HCT116 (cell line): ENCODE measurements at places on chromosomes 2 and 18.

- no peak for DNase-seq
- H3K27ac ChIP-seq: no peak overlapping the region
- H3K4me3 ChIP-seq: no peak overlapping the region
- no peaks in the 10 kb centered on the region for H3K27me3 ChIP-seq
- H3K36me3 ChIP-seq: no peaks in the 10 kb centered on the region
Observed at GRCh38 chr2:179596018-179596417, 265.4 kb downstream of the ZNF385B start.

DNA sequence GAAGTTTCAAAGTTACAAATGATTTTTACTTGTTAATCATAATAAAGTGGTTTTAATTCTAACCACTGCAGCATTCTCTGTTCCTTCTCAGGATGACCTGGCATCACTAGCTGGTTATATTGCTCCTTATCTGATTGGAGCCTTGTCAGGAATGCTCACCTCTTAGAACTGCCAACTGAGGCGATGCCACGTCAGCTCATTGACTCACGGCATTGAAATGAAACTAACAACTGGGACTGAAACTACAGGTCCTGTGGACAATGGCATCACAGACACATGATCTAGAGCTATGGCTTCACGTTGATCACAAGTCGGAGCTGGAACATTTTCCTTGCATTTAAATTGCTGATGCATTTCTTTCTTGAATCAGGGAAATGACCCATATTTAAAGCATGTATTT lies 54.9 kb upstream of the MAP2 start:
- peak overlapping the region; percentile 31; the same call in 1 of the 2 replicates for H3K27ac ChIP-seq
- no peaks in the 10 kb centered on the region for H3K36me3 ChIP-seq
- DNase-seq: peak; percentile 97

DNA sequence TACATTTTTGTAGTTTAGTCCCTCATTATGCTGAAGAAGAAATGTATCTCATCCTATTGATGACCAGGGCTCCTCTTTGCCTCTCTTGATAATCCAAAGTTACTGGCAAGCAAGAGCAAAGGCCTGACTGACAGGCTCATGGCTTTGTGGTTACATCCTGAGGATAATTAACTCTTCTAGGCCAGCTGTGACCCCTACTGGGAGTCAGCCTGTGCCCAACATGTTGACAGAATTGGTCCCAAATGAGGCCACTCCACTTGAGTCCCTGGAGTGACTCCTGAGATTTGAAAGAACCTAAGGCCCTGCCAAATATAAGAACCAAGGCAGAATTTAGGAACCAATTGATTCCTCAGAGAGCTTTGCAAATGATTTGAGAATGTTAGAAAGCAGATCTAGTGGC lies 973.8 kb upstream of the CELF4 start:
- no peaks in the 10 kb centered on the region for H3K36me3 ChIP-seq
- H3K4me3 ChIP-seq: no peak overlapping the region
- H3K27me3 ChIP-seq: no peaks in the 10 kb centered on the region
- no peak overlapping the region for H3K27ac ChIP-seq
- DNase-seq: no peak

GRCh38 chr2:7169593-7169992 lies 252.4 kb downstream of the RNF144A start:
- H3K4me1 ChIP-seq: no peaks in the 10 kb centered on the region
- DNase-seq: no peak
- H3K27ac ChIP-seq: no peak overlapping the region
- H3K36me3 ChIP-seq: no peaks in the 10 kb centered on the region
- H3K27me3 ChIP-seq: peaks cover 25% of the 10 kb centered on the region
- no peak overlapping the region for H3K4me3 ChIP-seq

- H3K27ac ChIP-seq: no peak overlapping the region
- no peaks in the 10 kb centered on the region for H3K4me1 ChIP-seq
- no peaks in the 10 kb centered on the region for H3K27me3 ChIP-seq
- DNase-seq: no peak
- no peak overlapping the region for H3K4me3 ChIP-seq
Observed at GRCh38 chr2:26901326-26902183, 53.6 kb downstream of the DPYSL5 start.

DNA sequence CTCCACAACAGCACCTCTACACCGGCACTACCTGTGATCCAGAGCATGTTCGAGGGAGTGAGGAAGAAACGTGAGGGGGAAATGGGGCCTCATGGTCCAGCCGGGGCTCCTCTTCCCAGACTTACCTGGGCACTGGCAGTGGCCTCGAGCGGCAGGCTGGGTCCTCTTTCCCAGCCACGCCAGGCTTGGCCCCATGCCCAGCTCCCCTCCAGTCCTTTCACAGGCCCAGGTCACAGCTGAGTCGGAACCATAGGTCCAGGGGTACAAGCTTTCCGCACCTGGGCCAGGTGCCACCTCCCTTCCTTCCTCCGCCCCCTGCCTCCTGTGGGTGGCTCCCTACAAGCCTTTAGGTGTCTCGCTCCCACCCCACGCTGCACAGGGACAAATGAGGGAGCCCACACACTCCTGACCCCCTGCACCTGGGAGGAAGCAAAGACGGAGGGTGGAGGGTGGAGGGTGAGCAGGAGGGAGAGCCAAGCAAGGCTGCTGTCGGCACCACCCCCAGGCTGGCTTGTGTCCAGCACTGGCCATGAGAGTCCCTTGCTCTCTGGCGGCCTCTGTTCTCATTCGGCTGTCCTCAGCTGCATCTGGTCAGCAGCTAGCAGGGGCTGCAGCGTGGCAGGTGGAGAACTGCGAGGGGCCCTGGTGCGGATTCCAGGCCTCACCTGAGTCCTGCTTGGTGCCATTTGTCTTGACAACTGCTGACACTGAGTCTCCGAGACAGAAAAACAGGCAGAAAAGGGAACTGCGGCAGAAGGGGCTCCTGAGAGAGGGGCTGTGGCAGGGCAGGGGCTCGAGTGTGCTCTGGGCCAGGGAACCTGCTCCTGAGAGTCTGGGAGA lies 26.8 kb downstream of the ADRA2B start:
- no peaks in the 10 kb centered on the region for H3K27me3 ChIP-seq
- H3K27ac ChIP-seq: no peak overlapping the region
- no peak overlapping the region for H3K4me3 ChIP-seq
- H3K4me1 ChIP-seq: peaks cover 12% of the 10 kb centered on the region; the same call in 1 of the 2 replicates
- no peak for DNase-seq
- H3K36me3 ChIP-seq: no peaks in the 10 kb centered on the region

GRCh38 chr2:232455426-232456255 lies at the start of gene ALPI:
ALPI (plus strand) TSS chr2:232456153; CDS start chr2:232456200, 47 bp downstream.
- no peak within 1 kb of the TSS for H3K27ac ChIP-seq
- no peaks in the 10 kb centered on the region for H3K4me1 ChIP-seq
- H3K36me3 ChIP-seq: no peaks in the 10 kb centered on the region
- no peak within 1 kb of the TSS for H3K4me3 ChIP-seq

GRCh38 chr2:113160248-113160647 lies 13.5 kb upstream of the PSD4 start:
- DNase-seq: no peak
- H3K4me1 ChIP-seq: peaks cover 35% of the 10 kb centered on the region
- H3K27ac ChIP-seq: no peak overlapping the region
- no peaks in the 10 kb centered on the region for H3K36me3 ChIP-seq
- H3K27me3 ChIP-seq: no peaks in the 10 kb centered on the region

DNA sequence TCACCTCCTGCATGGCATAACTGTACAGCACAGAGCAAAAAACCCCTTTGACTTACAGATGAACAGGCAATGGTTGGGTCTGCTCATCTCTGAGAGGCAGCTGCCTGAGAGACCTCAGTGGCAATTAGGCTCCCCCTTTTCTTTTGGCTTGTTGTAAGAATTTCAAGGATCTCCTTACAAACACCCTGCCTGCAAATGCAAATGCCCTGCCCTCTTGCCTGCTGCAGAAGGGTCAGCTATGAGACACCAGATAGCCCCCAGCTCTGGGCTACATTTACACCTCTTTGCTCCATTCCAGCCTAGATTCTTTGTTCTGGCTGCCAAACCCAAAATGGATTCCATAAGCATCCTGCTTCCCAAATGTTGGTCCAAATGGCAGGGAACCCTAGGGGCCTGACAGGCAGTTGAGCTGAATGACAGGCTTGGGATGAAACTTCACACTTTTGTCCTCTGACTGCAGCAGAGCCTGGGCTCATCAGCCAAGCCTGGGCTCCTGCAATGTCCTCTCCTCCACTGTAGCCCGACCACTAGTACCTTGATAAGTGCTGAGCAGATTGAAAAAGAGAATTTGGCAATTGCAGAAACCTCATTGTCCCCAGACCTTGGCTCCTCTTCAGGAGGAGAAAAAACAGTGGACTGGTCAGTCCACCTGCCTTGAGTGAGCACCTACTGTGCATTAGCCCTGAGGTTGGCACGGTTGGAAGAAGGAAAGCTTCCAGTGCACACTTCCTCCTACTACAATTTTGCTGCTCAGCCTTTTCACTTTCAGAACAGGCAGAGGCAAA lies 678.3 kb downstream of the BCL11A start:
- H3K4me1 ChIP-seq: no peaks in the 10 kb centered on the region
- no peaks in the 10 kb centered on the region for H3K27me3 ChIP-seq
- H3K4me3 ChIP-seq: no peak overlapping the region
- no peaks in the 10 kb centered on the region for H3K36me3 ChIP-seq

DNA sequence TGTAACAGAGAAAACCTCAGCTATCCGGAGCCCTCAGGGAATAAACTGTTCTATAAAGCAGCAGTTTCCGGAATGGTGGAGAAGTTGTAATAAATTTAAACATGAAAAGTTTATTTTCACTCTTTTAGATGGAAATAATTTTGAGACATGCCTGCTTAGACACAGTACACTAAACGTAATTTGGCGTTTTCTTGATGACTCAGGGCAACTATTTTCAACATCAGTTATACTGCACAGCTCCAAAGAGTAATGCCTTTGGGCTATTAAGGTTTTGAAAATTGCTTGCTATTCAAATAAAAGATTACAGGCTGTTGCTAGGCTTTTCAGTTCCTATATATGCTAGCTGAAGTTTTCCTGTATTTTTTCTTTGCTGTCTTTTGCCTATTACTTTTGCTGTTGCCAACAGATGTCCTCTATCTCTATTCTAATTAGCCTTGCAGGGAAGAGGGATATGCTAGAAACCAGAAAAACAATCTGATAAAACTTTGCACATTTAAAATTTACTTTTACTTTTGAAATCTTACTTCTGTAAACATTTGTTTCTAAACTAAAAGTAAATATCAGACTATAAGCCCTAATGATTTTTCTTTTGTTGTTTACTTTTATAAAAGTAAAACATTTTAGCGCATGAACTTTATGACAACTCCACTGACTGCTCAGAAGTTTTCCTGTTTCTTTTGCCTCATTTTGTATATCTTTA lies 113.4 kb upstream of the WDSUB1 start:
- H3K27ac ChIP-seq: no peak overlapping the region
- H3K36me3 ChIP-seq: no peaks in the 10 kb centered on the region
- no peak overlapping the region for H3K4me3 ChIP-seq
- H3K27me3 ChIP-seq: no peaks in the 10 kb centered on the region
- H3K4me1 ChIP-seq: no peaks in the 10 kb centered on the region
- DNase-seq: no peak

- H3K27ac ChIP-seq: no peak overlapping the region
- no peaks in the 10 kb centered on the region for H3K27me3 ChIP-seq
- no peak for DNase-seq
- H3K4me1 ChIP-seq: peaks cover 4% of the 10 kb centered on the region; the same call in 1 of the 2 replicates
Observed at GRCh38 chr18:37659906-37660305, 94.3 kb upstream of the CELF4 start.

- H3K27ac ChIP-seq: no peak overlapping the region
- no peaks in the 10 kb centered on the region for H3K36me3 ChIP-seq
- peaks cover 10% of the 10 kb centered on the region; the same call in 1 of the 2 replicates for H3K4me1 ChIP-seq
- no peaks in the 10 kb centered on the region for H3K27me3 ChIP-seq
- no peak overlapping the region for H3K4me3 ChIP-seq
- no peak for DNase-seq
Observed at GRCh38 chr2:159617100-159617499, 752 bp upstream of the BAZ2B start.

DNA sequence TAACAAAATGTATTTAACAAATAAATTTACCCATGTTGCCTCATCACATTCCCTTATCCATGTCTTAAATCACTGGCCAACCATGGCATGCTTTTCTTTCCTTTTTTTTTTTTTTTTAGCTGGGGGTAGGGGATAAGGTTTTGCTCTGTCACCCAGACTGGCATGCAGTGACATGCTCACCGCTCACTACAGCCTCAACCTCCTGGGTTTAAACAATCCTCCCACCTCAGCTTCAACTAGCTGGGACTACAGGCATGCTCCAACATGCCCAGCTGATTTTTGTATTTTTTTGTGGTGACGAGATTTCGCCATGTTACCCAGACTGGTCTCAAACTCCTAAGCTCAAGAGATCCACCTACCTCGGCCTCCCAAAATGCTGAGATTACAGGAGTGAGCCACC lies 266.4 kb downstream of the THSD7B start:
- H3K27me3 ChIP-seq: no peaks in the 10 kb centered on the region
- no peak for DNase-seq
- no peaks in the 10 kb centered on the region for H3K36me3 ChIP-seq
- no peak overlapping the region for H3K4me3 ChIP-seq
- H3K27ac ChIP-seq: no peak overlapping the region

GRCh38 chr2:240601061-240601830 lies 14.7 kb downstream of the CAPN10 start:
- no peak for DNase-seq
- no peak overlapping the region for H3K4me3 ChIP-seq
- H3K36me3 ChIP-seq: no peaks in the 10 kb centered on the region
- no peak overlapping the region for H3K27ac ChIP-seq
- H3K4me1 ChIP-seq: peaks cover 8% of the 10 kb centered on the region; the same call in 1 of the 2 replicates
- H3K27me3 ChIP-seq: no peaks in the 10 kb centered on the region

DNA sequence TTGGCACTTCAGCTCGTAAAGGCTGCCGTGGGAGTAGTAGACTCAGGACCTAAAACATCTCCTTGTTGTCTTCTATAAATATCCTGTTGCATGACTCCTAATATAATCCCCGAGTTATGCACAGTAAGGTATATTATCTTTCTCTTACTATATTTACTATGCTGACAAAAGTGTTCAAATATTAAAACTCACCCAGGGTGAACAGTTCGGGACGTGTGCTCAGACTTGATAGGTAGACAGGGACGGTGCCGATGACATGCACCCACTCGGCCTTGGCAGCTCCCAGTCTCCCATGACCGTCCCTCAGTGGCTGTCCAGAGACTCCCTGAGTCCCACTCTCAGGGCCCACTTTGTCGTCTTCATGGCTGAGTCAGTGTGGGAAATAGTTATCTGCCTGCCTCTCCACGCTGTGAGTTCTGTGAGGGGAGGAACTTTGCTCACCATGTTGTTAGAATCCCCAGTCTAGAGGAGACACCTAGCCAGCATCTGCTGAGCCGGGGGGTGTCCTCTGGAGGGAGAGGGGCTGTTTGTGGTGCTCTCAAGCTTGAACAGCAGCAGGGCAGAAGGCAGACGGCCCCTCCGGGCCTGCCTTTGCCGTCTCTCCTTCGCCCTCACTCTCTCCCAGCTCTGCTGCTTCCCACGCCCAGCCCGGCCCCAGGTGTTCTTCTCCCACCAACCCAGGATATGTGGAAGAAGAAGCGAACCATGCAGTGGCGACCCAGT lies 75.0 kb downstream of the DGKD start:
- no peak overlapping the region for H3K4me3 ChIP-seq
- no peak overlapping the region for H3K27ac ChIP-seq
- peaks cover under 1% of the 10 kb centered on the region; the same call in 1 of the 2 replicates for H3K36me3 ChIP-seq
- no peaks in the 10 kb centered on the region for H3K27me3 ChIP-seq

- no peaks in the 10 kb centered on the region for H3K27me3 ChIP-seq
- peaks cover 77% of the 10 kb centered on the region for H3K4me1 ChIP-seq
- H3K36me3 ChIP-seq: no peaks in the 10 kb centered on the region; the same call in 1 of the 2 replicates
- DNase-seq: peak; percentile 83
- peak overlapping the region; percentile 27 for H3K4me3 ChIP-seq
- H3K27ac ChIP-seq: peak overlapping the region; percentile 81
Observed at GRCh38 chr2:177242121-177242987, 22.2 kb downstream of the NFE2L2 start.

GRCh38 chr18:47968006-47968676 lies 37.7 kb upstream of the SMAD2 start:
- H3K27me3 ChIP-seq: no peaks in the 10 kb centered on the region
- no peak overlapping the region for H3K4me3 ChIP-seq
- no peaks in the 10 kb centered on the region for H3K36me3 ChIP-seq
- H3K27ac ChIP-seq: no peak overlapping the region

GRCh38 chr2:133286326-133286922 lies 281.8 kb downstream of the NCKAP5 start:
- H3K27ac ChIP-seq: no peak overlapping the region
- H3K36me3 ChIP-seq: no peaks in the 10 kb centered on the region
- H3K27me3 ChIP-seq: no peaks in the 10 kb centered on the region
- H3K4me3 ChIP-seq: no peak overlapping the region
